T-helper 17 cell (primary cell): ENCODE measurements at places on chromosomes 7 and 10. TPM values are rescaled to one million over a fixed set of nuclear protein-coding genes. Genes with fewer than 3 reads are reported as not detected.

RTKN2 gene
- total RNA-seq = 8.1 TPM

GRCh38 chr7:117759950-117760640, 113.1 kb downstream of the CTTNBP2 start:
- DNase-seq = no peak

DNA sequence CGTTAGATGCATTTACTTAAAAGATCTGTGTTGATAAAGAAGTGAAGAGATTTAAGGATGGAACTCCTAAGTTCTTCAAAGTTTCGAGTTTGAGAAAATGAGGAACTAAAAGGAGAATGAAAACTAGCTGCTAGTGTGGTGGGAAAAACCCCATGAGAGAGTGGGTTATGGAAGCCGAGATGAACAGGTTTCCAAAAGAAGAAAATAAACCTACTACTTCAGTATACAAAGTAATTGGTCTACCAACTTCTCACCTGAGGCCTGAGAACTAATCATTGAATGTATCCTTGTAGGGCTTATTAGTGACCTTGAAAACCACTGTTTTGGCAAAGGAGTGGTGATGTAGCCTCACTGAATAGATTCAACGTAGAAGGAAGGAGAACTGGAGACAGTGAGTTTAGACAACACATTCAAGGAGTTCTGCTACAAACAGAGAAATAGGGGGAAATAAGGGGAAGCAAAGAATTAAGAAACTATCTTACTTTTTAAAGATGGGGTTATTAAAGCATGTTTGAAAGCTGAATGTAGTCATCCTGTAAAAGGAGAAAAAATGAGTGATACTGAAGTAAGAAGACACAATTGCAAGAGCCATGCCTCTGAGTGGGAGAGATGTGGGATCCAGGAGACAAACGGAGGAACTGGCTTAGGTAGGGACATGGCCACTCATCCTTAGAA, 50.8 kb downstream of the CH25H start:
- DNase-seq = no peak

GRCh38 chr7:14195871-14196270, 206.4 kb upstream of the ETV1 start:
- DNase-seq = no peak

CNTNAP2 gene
- not detected for total RNA-seq

DNA sequence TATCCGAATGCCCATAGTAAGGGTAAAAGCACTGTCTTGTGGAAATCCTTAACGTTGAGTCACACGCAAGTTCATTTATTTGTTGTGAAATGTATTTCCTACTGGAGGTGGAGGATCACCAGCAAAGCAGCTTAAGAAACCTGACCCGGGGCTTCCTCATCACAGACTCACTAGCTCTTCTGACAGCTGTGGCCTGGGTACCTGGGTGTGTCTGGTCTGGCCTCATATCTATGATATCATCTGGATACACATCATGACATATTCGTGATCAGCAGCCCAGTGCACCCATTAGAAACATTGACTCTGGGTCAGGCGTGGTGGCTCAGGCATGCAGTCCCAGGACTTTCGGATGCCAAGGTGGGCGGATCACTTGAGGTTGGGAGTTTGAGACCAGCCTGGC, 8.8 kb downstream of the DRGX start:
- no peak for DNase-seq

GRCh38 chr7:77531038-77531437, 6.1 kb upstream of the PTPN12 start:
- DNase-seq = no peak

DNA sequence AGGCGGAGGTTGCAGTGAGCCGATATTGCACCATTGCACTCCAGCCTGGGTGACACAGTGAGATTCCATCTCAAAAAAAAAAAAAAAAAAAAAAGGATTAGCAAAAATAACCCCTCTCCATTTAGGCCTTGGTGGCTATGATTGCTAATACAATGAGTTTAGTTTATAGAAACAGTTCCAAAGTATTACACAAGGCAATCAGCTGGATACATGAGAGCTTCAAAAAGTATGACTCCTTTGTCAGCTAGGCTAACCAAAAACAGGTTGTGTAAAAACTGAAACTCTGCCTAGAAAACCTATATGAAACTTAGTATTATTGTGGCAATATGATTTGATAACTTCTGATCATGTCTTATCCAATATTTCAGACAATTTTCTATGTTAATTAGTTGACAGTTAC, 57.2 kb downstream of the SUGCT start:
- DNase-seq = no peak

UTF1 gene
- total RNA-seq = not detected

CALML5 gene
- not detected for total RNA-seq

ITPRID1 gene
- not detected for total RNA-seq

DNA sequence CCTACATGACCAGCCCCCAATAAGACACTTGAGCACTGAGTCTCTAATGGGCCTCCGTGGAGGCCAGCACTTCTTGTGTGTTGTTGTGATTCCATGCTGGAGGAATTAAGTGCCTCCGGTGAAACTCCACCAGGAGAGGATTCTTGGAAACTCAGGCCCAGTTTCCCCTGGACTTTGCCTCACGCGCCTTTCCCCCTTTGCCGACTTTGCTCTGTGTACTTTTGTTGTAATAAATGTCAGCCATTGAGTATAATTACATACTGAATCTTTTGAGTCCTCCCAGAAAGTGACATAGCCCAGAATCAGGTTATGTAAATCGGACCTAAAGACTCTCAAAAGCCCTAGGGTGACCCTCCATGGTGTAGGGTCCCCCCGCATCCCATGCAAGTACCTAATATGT, 82.4 kb downstream of the DLG5 start:
- no peak for DNase-seq

DNA sequence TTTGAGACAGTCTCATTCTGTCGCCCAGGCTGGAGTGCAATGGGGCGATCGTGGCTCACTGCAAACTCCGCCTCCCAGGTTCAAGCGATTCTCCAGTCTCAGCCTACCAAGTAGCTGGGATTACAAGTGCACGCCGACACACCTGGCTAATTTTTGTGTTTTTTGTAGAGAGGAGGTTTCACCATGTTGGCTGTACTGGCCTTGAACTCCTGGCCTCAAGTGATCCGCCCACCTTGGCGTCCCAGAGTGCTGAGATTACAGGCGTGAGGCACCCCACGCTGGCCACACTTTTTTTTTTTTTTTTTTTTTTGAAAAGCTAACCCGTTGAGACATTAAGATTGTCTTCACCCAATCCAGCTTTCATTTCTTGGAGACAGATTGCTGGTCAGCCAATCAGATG, 2.1 kb downstream of the ZNF273 start:
- no peak for DNase-seq

DNA sequence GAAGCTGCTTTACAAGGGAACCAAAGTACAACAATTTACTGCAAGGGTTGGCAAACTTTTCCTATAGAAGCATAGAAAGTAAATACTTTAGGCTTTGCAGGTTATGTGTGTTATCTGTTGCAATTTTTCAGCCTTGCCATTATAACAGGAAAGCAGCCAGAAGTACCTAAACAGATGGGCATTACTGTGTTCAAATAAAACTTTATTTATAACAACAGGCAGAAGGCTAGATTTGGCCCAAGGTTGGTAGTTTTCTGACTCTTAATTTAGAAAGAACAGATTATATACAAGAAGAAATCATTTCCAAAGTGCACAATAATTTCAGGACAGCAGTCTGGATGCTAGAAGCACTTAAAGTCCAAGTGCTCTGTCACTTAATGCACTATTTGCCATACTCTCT, 307.1 kb downstream of the ANKRD7 start:
- no peak for DNase-seq

DNA sequence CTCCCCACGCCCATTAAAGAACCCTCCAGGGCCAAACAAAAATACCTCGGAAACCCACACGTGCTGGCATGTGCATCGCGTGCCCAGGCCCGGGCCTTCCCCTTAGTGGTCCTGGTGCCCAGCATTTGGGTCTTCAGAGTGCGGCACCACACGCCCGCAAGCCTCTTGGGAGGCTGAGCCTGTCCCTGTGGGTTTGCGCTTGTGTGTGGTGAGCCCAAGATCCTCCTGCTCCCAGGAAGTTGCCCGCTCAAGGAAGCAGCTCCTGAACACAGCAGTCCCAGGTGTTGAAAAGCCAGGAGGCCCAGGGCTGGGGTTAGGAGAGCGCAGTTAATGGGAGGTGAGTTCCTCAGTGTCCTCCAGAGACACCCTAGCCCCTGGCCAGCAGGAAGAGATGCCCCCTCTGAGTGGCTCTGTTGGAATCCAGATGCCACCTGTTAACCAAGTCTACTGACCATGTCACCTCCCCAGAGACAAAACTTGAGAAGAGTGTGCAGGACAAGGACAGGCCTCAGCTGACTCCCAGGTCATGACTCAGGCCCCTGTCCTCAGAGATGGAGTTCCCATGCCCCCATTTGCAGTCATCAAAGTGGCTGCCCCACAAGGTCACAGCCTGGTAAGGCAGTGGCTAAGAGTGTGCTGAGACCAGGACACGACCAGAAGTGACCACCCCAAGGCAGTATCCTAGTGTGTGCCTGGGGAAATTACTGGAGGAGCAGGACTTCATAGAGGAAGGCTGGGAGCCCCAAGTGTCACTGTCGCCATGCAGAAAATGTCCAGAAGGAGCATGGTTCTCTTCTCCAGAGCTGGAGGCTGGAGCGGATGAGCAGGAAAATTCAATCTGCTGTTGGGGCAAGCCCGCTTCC, 5.2 kb downstream of the FZD9 start:
- DNase-seq = no peak

ELAPOR2 gene
- 10.4 TPM for total RNA-seq

FAM24B gene
- total RNA-seq = 10.7 TPM

GRCh38 chr7:36088553-36088952, 64.5 kb upstream of the EEPD1 start:
- DNase-seq = no peak

- DNase-seq = no peak
Observed at GRCh38 chr10:43710772-43711471, 62.2 kb upstream of the ZNF32 start.

DNA sequence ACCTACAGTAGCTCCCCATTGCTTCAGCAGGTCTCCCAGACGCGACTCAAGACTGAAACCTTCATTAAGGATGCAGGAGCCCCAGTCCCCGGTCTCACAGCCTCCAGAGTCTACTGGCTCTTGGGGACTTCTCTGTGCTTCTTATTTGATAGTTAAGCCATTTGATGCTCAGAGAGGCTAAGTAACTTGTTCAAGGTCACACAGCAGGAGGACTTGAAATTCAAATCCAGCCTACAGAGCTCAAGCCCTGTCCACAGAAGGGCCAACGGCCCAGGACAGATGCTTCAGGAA, 21.2 kb upstream of the ZMIZ1 start:
- no peak for DNase-seq
